ENCODE measurements at places on chromosomes 16 and 17.
A peak's percentile ranks its signal among the peaks of the same experiment; 100 is the strongest.

DNA sequence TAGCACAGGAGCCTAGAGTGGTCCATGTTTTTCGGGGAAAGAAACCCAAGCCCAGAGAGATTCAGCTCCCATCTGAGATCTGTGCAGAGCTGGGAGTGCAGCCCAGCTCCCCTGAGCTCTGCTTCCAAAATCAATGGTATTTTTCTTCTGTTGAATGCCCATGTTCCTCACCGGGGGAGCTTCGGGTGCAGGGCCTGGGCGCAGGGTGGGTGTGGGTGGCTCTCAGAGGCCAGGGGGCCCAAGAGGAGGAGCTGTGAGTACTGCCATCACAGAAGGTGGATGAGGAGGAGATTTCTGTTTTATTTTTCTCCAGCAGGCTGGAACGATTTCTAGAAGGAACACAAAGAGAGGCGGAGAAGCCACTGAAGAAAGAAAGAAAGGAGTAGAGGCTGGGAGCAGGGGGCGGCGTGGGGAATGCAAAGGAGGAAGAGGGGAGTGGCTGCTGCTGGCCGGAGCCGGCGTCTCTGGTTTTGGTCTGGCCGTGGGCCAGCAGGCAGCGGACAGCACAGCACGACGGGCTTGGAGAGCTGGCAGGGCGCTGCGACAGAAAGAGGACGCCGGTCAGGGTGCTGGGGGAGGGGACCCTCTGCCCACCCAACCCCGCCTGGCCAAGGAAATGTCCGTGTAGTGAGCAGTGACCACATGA lies 76.2 kb upstream of the KSR1 start:
- no peak for DNase-seq

GRCh38 chr17:28227316-28228108 lies 91.5 kb upstream of the TMEM97 start:
- peak; percentile 85 for DNase-seq

DNA sequence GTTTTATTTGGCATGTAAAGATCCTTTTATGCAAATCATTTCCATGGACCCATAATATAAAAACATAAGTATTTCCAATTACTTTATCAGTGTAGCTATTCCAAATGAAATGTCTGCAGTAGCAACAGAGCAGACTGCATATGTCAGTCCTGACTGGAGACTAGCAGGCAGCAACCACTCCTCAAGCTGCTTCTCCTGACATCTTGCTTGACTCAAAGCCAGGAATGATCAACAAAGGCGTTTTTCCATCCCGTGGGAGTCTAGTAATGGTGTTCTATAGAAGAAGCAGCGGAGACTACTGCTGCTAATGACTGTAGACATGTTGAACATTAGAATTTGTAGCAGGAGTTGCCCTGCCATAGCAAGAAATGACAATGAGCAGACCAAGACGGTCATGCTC lies 73.2 kb upstream of the AKTIP start:
- no peak for DNase-seq

- no peak for DNase-seq
Measured at GRCh38 chr16:1072526-1073261, at the start of gene SSTR5. Gene SSTR5, plus strand, starts transcription at chr16:1072747. Its CDS starts 6,122 bp downstream, at chr16:1078869.

GRCh38 chr17:28169621-28170349 lies 127.3 kb downstream of the NLK start:
- DNase-seq: no peak

DNA sequence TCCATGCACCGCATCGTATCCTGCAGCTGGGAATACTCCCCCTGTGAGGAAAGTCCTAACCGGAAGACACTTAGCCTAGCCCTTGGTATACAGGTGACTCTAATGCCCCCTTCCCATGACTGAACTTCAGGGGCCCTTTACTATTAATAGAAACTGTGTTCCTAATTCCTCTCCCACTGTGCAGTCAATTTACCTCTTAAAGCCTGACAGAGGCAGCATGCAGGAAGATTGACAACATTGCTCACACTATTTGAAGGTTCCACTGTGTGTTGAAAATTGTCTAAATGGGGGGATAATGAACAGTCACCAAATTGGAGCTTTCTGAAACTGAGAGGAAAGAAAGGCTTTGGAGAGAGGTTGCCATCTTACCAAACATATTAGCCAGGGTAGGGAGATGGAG lies 222.6 kb downstream of the SHISA9 start:
- DNase-seq: no peak

- no peak for DNase-seq
Measured at GRCh38 chr16:68183046-68183445, 52.9 kb downstream of the ESRP2 start.

GRCh38 chr16:7113395-7113794 lies 219.2 kb upstream of the RBFOX1 start:
- no peak for DNase-seq

- DNase-seq: no peak
Measured at GRCh38 chr16:48201515-48202201, 42.4 kb upstream of the LONP2 start.

DNA sequence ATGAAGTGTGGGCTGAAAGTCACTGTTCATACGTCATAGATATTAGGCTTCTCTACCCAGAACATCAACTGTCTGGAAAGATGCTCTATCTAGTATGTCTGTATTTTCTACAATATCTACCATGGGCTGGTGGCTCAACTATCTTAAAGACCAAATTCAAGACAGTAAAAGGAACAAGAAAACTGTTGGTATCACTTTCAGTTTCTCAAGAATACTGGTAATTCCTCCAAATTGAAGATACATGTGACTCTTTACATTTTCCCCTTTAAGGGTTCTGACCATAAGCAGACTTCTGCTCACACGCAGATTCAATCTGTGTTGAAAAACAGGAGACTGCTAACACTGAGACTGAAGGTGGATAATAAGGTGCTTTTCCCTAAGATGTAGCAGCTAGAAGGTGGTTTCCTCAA lies 24.2 kb downstream of the XPO6 start:
- no peak for DNase-seq

GRCh38 chr17:80826346-80826954 lies 165.2 kb upstream of the CHMP6 start:
- no peak for DNase-seq

GRCh38 chr17:10226930-10227695 lies 28.7 kb upstream of the GAS7 start:
- DNase-seq: peak; percentile 48

- peak; percentile 75 for DNase-seq
Measured at GRCh38 chr16:50274326-50275097, 8.2 kb downstream of the ADCY7 start.

DNA sequence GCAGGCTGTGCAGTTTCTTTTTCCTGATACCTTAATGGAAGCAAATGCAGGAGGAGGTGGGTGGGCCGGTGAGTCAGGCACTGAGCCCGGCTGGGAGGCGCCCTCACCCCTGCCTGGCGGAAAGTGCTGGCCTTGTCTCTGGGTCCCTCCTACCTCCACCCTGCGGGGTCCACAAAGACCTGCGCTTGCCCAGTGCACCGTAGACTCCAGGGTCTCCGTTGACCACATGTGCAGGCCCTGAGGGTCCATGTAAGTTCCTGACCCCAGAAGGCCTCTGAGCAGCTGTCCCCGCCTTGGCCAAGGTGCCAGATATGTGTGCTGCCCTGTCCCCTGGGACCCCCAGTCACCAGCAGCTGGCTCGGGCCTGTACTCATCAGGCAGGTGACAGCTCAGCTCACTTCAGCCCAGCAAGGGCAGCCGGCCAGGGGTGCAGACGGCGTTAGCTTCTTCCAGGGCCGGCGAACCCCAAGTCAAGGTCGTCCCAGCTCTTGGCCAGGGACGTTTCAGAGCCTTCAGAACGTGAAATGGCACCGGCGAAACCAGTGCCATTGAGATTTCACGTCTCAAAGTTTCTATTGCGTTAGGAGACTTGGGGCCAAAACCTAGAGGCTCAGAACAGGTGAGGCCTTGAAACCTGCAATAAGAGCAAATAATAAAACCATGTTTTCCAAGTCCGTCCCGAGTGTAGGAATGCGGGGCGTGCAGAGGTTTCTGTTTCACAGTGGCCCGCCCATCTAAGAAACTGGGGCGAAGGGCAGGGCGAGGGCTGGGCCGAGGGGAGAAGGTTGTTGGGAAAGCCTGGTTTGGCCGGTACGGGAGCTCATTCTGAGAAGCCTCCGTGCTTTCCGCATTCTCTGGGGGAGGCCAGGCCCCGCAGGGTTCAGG lies 12.1 kb downstream of the METRNL start:
- DNase-seq: no peak

GRCh38 chr17:19487024-19487600 lies 46.5 kb upstream of the SLC47A1 start:
- no peak for DNase-seq

DNA sequence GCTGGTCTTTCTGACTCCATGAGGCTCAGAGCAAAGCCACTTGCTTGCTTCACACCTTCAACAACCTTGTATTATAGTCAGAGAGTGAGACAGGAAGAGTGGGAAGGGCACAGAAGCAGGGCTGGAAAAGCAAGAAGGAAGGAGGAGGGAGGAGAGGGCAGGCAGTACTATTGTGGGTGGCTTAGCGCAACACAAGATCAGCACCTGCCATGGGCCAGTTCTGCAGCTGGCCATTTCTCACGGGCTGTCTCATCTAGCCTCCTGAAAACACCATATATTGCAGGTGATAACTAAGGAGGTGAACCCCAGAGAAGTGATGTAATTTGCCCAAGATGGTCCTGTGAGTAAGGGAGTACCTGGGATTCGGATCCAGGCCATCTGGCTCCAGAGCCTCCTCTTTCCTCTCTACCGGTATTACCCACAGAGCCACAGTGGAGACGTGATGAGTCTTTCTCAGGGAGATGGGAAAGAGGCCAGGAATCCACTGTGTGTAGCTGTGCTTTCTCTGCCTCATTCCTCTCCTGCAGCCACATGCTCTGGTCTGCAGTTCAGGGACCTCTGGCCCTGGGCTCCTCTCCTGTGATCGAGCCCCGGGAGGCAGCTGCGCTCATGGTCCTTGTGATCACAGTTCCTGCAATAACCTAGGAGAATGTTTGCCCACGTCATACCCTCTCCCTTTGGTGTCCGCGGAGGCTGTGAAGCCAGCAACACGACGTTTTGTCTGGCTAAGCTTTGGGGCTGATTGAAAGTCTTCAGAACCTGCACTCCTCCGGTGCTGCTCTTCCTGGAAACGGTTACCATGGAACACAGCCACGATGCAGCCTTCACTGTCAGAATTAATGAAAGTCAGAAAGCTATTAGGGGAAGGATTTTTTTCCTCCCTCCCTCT lies 178.1 kb upstream of the CCL2 start:
- DNase-seq: no peak

DNA sequence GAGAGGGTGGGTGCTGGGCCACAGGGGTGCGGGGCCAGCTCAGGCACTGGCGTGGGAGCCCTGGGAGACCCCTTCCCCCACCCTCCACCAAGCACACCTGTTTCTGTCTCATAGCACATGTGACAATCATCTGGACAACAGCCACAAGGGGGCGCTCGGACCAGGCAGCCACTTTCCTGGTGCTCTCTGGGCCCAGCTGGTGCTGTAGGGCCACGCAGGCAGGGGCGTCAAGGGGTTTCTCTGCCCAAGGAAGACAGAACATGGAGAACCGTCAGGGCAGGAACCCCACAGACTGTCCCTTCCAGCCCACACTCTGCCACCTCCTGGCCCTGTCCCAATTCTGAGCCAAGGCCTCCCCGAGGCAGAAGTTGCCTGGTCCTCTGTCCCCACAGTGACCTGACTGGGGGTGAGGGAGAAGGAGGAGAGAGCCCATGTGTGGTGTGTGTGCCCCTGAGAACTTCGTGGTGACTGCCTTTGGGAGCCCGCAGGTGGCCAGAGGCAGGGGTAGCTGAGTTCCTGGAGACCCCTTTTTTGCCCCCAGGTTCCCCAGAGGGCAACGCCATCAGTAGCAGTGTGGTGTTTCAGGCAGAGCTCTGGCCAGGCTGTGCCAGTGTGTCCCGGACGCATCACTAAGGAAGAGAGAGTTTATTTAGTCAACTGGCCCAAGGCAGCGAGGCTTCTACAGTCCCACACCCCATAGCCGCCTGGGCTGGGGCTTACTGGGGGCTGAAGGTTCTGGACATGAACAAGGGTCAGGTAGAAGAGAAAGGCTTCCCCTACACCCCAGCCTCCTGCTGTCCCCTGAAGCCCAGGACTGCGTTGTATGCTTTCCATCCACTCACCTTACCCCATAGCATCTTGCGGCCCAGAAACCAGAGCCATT lies 3.1 kb upstream of the SETD6 start:
- DNase-seq: peak; percentile 89

GRCh38 chr17:7651665-7652387 lies 1.1 kb downstream of the ATP1B2 start:
- no peak for DNase-seq

DNA sequence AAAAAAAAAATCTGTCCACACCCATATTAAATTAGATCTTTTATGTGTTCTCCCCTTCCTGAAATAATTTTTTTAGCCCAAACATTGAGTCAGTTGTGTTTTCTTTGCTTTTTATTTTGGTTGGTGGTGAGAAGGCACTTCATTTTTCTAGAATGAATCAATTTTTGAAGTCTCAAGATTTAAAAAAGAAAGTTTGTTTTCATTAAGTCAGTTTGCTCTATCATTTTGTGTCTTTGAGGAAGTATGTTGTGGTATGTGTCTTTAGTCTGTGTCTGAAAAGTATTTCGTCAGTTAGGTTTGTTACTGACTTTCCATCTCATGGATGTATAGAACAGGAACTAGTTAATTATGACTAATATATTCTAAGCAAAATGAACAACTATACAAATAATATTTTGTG lies 3.8 kb downstream of the IGF2BP1 start:
- no peak for DNase-seq

DNA sequence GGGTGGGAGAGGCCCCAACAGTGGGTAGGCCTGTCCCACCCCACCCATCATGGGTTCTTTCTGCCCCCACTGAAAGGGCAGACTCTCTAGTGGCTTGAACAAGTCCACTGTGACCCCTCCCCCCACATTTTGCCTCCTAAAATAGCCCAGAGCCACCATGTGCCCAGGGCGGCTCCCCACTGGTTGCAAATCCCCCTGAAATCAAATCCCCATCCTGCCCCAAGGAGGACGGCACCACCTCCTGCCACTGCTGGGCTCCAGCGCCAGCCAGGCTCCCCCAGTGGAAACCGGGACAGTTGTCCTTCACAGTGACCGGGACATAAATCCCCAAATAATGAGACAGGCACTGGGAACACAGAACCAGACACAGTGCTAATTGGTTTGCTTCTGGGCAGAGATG lies 20.5 kb downstream of the ZNF385C start:
- no peak for DNase-seq

DNA sequence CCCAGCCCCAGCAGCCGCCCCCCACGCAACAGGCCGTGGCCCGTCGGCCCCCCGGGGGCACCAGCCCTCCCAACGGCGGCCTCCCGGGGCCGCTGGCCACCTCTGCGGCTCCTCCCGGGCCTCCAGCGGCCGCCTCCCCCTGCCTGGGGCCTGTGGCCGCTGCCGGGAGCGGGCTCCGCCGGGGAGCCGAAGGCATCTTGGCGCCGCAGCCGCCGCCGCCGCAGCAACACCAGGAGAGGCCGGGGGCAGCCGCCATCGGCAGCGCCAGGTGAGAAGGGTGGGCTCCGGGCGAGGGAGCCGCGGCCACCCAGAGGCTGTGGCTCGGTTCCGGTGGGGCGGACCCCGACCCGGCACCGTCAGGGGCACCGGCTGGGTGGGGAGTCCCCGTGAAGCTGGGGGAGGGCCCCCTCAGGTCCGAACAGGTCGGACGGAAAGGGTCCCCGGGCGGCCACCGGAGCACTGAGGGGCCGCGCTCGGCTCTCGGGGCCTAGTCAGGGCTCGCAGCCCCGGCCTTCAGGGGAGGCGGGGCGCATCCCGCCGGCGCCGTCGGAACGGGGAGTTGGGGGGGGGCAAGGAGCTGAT lies 583 bp downstream of the ATXN2L start:
- DNase-seq: no peak

- no peak for DNase-seq
Measured at GRCh38 chr16:56965149-56966092, 3.7 kb downstream of the CETP start.

GRCh38 chr17:76772842-76773525 lies 35.1 kb downstream of the MFSD11 start:
- peak; percentile 78 for DNase-seq

GRCh38 chr17:50238601-50239280 lies 35.5 kb upstream of the TMEM92 start:
- DNase-seq: peak; percentile 36

- DNase-seq: no peak
Measured at GRCh38 chr16:86781046-86781445, 202.7 kb downstream of the FOXL1 start.
